H4 (cell line): ENCODE measurements at places on chromosomes 2 and 18. TPM values are rescaled to one million over a fixed set of nuclear protein-coding genes. Genes with fewer than 3 reads are reported as not detected.
A peak's percentile ranks its signal among the peaks of the same experiment; 100 is the strongest.

DNA sequence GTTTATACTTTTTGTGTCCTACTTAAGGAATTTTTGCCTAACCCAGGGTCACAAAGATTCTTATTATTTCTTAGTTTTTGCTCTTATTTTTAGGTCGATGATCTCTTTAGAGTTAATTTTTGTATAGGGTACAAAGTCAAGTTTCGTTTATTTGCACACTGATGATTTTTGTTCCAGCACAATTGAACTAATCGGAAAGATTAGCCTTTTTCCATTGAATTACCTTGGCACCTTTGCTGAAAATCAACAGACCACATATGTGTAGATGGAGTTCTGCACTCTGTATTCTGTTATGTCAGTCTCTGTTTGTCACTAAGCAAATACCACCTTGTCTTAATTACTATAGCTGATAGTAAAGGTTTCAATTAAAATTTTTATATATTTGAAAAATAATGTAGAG lies 18.7 kb downstream of the EML4 start:
- DNase-seq, result no peak

DNA sequence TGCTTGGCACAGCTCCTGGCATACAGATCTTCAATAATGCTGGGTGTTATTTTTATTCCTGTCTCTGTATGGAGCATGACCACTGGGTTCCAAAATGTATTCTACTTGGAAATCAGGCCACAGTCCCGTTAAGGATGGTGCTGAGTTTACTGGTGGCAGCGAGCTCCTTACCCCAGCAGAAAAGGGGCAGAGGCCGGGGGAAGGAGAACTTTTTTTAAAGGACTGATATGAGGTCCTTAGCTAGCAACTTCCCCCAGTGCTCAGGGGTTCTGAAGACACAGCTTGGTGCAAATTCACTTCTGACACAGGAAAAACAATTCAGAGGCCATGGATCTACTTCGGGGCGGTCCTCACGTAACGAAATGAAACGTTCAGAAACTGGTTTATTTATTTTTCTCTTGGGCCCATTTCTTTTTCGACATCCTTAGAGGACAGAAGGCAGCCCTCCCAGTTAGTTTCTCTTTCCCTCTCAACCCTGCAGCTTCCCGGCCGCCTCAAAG lies 872 bp downstream of the RDH14 start:
- no peak for DNase-seq

DNA sequence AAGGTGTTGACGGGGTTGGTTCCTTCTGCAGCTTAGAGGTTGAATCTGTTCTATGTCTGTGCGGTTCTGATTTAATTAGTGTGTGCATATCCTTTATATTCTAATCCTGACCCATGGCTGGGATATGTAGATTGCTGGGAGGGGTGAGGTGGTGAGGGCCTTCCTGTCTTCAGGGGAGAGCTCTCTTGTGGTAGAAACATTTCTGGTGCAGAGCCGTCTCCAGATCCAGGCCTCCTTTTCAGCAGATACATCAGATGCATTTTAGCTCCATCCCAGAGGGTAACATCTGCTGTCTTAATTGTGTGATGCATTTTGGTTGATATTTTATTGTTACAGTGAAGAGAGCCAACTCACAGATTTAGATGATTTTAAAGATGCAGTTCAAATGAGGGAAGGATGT lies 227.8 kb downstream of the AGAP1 start:
- DNase-seq, result no peak

DNA sequence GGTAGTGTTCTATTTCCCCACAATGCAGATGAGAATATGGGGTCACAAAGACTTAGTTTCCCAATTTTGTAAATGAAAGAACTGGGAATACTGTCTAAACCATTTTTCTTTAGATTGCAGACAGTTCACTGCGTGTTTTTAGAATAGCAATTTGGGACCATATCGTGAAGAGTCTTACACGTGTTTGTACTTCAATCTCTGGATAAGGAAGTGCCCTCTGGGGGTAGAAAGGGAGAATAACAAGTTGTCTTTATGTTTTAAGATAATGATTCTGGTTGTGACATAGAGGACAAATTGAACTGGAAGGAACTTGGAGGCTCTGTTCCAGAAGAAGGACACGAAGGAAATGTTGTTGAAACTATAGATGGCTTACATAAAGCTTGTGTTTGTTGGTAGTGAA lies 457.7 kb downstream of the CBLN2 start:
- DNase-seq, result peak; percentile 63

GRCh38 chr2:237998530-237998929 lies 31.7 kb downstream of the UBE2F start:
- DNase-seq, result peak; percentile 72

DNA sequence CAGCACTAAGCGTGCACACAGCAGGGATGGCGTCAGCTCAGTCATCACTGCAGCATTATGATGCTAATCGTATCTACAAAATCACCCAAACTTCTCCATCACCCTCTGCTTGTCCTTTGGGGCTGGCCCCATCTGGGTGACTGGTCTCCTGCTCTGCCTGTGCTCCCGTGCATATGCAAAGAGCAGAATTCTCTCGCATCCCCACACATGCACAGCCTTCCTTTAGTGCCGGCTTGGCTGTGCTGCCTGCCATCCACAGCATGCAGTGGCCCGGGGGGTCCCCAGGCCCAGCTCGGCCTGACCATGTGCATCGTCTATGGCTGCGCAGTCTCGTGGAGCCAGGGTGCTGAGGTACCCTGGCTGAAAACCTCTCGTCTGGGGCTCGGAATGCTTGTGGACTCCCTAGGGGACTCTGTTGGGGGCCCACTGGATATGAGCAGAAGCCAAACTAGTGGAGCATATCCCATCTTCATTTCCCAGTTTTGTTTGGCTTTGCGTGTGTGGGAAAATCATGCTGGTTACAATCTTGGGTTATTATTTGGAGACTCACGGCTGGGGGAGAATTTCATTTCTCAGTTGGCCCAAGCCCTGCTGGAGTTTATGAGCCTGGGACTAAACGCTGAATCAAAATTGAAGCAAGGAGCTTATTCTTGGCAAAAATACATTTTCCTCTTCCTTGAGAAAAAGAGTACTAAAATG lies 70.9 kb upstream of the HS6ST1 start:
- DNase-seq, result no peak

The EDAR gene
- total RNA-seq, result not detected in 2 replicates
